ENCODE measurements at places on chromosomes 1 and 21.
A peak's percentile ranks its signal among the peaks of the same experiment; 100 is the strongest.

DNA sequence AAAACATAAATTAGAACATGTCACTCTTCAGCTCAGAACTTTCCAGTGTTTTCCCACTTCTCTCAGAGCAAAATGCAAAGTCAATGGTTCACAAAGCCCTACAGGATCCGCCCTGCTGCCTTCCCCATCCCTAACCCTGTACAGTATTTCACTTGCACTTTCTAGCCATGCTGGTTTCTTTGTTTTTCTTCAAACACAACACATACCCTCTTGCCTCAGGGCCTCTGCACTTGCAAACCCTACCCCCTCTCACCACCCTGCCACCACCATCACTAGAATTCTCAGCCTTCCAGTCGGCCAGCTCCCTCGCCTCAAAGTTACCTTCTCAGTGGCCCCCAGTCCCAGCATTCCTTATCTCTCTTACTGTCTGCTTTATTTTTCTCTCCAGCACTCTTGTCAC lies 17.6 kb downstream of the TEX35 start:
- no peak for DNase-seq

DNA sequence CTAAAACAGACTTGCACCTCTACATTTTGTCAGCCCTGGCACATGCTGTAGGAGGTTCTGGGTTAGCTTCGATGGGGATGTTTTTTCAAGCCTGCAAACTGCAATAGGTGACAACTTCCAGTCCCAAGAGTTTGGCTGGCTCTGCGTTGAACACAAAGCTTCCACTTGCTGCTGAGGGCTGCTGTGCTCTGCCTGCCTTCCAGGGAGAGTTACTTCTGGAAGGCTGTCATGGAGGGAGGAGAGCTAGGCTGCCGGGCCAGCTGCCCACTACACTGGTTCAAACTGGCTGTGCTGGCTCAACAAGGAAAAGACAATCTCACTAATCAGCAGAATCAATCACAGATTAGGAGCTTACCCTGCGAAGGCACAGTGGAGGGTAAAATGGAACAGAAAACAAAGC lies 46.7 kb upstream of the PPP2R5A start:
- no peak for DNase-seq

- no peak for DNase-seq
These were observed 53.6 kb downstream of the FBXO42 start for GRCh38 chr1:16298653-16299052.

DNA sequence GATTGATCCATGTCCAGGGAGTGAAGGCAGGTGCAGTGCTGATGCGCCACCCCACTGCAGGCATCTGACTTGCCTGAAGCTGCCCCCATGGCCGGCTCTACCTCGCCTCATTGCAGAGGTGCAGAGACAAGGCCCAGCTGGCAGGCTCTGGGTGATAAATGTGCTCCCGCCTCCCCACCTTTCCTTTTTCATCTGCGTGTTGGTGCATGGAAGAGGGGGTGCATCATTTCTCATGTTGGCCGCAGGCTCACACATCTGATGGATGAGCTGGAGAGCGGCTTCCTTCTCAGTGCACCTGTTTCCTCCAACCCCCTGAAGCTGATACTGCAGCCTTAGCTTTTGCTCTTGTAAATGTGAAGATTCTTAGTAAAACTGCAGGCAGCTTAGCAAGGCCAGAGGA lies 306.0 kb upstream of the KAZN start:
- no peak for DNase-seq

DNA sequence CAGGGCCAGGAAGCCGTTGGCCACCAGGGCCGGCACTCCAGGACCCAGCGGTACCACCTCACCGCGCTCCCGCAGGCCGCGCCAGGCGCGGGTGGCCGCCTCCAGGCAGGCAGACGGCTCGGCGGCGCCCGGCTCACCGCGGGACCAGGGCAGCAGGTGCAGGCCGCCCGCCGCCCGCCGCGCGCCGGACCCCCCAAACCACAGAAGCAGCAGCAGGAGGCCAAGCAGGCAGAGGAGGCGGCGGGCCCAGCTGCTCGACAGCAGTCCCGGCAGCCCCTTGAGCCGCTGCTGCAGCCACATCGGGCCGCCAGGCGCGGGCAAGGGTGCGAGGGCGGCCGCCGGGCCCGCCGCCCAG lies 312 bp downstream of the KIAA2013 start:
- DNase-seq = no peak

DNA sequence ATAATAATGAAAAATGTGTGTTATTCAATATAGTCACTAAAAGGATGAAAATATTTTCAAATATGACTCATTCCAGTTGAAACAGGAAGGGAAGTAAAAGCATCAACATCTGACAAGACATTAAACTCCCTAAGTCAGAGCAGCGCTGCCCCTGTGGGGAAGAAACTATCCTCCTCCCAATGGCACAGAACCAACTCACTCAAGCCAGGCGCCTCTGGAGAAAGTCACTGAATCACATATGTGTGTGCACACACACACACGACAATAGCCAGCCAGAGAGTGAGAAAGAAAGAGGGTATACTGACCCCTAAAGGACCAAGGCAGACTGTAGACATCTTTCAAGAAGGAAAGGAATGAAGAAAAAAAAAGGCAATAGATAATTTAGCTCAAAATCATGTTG lies 126.9 kb downstream of the SETD4 start:
- DNase-seq = peak; percentile 96

DNA sequence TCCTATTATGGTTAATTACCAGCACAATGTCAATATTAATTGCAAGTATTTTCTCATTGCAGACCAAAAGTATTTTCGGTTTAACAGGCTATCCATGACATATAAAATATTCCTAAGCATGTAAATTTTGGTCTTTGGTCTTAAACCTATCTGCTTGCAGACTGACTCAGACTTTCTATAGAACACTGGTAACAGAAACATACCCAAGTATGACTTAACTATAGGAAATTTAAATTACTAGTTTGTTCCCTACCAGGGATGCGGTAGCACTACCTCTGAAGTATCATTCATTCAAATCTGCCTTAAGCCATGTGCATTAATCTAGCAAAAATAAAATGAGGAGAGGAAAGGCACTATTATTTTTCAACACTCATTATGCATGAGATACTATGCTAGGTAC lies 2.9 kb downstream of the TAF1A start:
- no peak for DNase-seq

- peak; percentile 13 for DNase-seq
These were observed 39.3 kb downstream of the HMGB4 start for GRCh38 chr1:33903210-33903589.

- peak; percentile 38 for DNase-seq
These were observed 429.6 kb downstream of the USP25 start for GRCh38 chr21:16159213-16159970.

All from foreskin fibroblast (primary cell).